ENCODE measurements at places on chromosomes 6 and 20.

DNA sequence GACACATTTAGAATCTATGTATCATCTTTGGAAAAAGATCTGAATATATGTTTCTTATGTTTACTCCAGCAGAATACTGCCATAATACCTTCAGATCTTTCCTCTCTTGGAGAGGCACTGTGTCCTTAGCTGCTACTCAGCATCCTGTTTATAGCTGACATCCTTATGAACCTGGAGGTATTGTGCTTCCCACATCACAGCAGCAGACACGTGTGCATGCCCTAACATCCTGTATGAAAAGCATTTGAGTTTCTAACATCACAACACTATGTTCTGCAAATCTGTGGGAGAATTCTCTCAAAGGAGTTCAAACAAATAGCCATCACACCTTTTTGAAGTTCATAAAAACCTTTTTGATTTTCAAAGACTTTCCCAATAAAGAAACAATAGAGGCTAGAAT, 216.0 kb downstream of the GJA1 start:
- no peak for DNase-seq

DNA sequence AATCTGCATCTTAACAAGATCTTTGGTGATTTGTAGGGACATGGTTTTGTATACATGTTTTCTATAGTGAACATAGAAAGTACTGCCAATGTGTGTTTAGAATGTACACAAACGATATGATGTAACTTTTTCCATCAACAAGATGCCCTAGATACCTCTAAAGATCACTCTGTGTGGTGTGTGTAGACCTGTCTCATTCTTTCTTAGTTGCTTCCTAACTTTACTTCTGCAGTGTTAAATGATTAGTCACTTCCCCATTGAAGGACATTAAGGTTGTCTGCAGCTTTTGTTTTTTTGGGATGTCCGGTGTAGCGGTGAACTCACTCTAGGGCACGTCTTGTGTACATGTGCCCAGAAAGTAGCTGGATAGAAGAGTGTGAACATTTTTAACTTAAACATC, 35.9 kb downstream of the CDYL start:
- DNase-seq = no peak

- DNase-seq = peak; percentile 94
Measured at GRCh38 chr20:32109392-32110172, at the start of gene TM9SF4. Gene TM9SF4, plus strand, starts transcription at chr20:32109714. Its CDS starts 27 bp downstream, at chr20:32109741.

GRCh38 chr6:131065824-131066171, 2.8 kb upstream of the EPB41L2 start:
- DNase-seq = no peak

All from left hindlimb (tissue), 1 donor.